ENCODE measurements at places on chromosomes 6 and 20. TPM values are rescaled to one million over a fixed set of nuclear protein-coding genes. Genes with fewer than 3 reads are reported as not detected.

The CDH26 gene
- 3.3 TPM for total RNA-seq

The GPR63 gene
- 1.6 TPM for total RNA-seq

The DPPA5 gene
- total RNA-seq, result not detected

The ABHD16A gene
- total RNA-seq, result 103 TPM

GRCh38 chr6:122653094-122653493, 42.9 kb downstream of the PKIB start:
- no peak for DNase-seq

GRCh38 chr20:38117635-38118034, 47.4 kb downstream of the TGM2 start:
- no peak for DNase-seq

Measured in mucosa of gallbladder (tissue), 1 donor.